ENCODE measurements at places on chromosomes 3 and 15.

DNA sequence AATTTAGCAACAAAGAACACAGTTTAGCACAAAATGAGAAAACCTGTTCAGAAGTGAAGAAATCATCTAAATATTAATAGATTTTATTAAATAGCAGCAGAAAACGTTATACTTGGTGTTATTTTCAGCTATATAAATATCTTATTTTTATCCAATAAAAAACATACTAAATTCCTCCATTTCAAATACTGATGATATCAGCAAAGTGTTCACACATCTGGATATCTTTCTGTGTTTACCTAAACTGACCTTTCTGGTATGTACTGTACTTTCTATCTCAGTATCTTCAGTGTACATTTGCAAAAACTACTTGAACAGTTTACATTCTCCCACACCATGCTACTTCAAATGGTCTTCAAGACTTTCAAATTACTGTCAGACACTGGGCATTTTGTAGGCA, 179.9 kb downstream of the ZBTB20 start:
- DNase-seq, result no peak

DNA sequence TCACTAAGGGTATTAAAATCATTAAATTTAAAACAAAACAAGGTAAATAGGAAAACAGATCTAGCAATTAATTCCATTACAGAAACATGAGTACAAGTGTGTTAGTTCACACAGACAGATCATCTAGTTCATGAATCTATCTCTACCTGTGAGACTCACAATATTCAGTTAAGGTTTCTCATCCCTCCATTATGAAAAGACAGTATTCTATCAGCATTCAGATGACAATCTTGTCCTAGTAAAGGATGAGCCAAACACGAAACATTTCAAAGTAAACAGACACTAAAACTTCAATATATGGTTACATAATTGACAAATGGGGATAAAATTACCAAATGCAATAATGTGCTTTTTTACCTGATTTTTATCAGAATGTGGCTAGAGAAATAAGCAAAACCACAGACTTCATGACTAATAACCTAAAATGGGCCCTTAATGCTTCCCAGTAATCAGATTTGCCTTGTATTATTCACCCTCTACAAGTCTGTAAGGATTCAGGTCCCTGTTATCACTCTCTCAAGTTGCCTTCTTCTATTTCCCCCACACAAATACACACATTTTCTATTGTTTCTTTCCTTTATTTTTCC, 126.8 kb downstream of the DLG1 start:
- DNase-seq, result no peak

DNA sequence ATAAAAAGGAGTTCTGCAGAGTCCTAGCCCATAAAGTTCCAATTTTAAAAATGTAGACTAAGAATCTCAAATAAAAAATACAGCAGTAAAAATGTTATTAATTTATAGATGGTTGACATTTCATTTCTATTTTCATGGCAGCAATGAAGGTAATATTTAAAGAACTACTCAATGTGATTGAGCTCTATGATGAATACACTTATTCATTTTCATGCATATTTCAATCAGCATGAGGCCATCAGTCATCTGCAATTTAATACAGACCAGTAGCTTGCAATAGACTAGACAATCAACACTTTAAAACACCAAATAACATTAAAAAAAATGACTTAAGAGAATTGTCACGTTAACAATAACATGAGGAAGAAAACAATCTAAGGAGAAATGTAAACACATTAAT, 1295.8 kb upstream of the ALCAM start:
- DNase-seq, result no peak

GRCh38 chr15:48573780-48574179, 71.7 kb downstream of the FBN1 start:
- DNase-seq, result no peak

- no peak for DNase-seq
Measured at GRCh38 chr3:72641684-72642083, 206.6 kb downstream of the SHQ1 start.

DNA sequence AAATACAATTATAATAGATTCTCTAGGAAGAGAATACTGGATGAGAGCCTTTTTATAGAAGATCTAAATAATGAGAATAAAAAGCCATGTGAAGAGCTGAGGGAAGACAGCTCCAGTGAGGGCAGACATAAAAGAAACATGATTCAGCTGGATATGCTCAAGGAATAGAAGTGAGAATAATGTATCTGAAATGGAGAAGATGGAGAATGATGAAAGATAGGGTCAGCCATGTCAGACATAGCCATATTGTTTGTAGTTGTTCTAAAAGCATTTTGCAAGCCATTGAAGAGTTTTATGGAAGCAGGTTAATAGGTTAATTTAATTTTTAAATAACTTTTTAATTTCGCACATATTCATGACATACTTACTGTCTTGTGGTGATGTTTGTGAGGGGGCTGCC, 713.5 kb upstream of the ARPP21 start:
- no peak for DNase-seq
